ENCODE measurements at places on chromosomes 4 and X. TPM values are rescaled to one million over a fixed set of nuclear protein-coding genes. Genes with fewer than 3 reads are reported as not detected.

- H3K4me1 ChIP-seq, result no peaks in the 10 kb centered on the region
- H3K4me3 ChIP-seq, result no peak overlapping the region
- DNase-seq, result no peak
- H3K27me3 ChIP-seq, result no peaks in the 10 kb centered on the region
- no peaks in the 10 kb centered on the region for H3K36me3 ChIP-seq
These were observed 83.7 kb upstream of the ETNPPL start for GRCh38 chr4:108846568-108846967.

DNA sequence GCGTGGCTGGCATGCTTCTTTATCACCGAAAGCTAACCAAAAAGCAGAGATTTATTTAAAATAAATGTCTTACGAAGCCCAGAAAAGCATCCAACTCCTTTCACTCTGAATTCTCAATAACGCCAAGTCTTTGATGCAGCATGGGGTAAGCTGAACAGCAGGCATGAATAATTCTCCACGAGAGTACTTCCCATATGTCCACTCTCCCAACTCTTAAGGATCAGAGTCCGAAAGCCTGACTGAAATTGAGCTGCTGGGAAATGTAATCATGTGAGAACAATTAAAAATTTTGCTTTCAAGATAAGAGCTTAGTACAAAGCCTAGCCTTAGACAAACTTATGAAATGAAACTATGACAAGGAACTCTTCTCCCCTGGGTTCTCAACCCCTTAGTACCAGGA is 7.5 kb upstream of the SLC39A8 start:
- no peak overlapping the region for H3K27ac ChIP-seq
- H3K4me1 ChIP-seq, result no peaks in the 10 kb centered on the region
- no peak for DNase-seq
- no peak overlapping the region for H3K4me3 ChIP-seq
- H3K36me3 ChIP-seq, result no peaks in the 10 kb centered on the region
- H3K27me3 ChIP-seq, result no peaks in the 10 kb centered on the region

Gene HPSE
- 3.7 TPM for total RNA-seq

Gene TADA2B
- total RNA-seq, result 19.2 TPM
